ENCODE measurements at places on chromosomes 2 and 18. TPM values are rescaled to one million over a fixed set of nuclear protein-coding genes. Genes with fewer than 3 reads are reported as not detected.

DNA sequence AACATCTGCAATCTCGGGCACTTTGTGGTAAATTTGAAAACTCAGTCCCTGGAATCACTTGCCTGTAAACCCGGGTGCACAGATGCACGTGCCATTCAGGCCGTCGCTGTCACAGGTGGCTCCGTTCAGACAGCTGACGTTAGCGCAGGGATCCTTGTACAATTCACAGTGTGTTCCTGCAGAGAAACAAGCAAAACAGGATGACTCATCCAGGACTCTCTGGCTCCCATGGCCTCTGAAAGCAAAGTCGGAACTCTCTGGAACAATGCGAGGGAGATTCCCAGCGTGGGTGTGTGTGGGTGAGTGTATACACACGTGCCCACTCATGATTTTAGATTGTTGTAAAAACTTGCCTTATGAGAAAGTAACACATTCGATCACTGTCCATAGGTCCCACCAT lies 136.1 kb upstream of the PID1 start:
- DNase-seq = peak; percentile 90

- DNase-seq = no peak
Measured at GRCh38 chr2:70888366-70888922, 47.3 kb upstream of the ATP6V1B1 start.

DNA sequence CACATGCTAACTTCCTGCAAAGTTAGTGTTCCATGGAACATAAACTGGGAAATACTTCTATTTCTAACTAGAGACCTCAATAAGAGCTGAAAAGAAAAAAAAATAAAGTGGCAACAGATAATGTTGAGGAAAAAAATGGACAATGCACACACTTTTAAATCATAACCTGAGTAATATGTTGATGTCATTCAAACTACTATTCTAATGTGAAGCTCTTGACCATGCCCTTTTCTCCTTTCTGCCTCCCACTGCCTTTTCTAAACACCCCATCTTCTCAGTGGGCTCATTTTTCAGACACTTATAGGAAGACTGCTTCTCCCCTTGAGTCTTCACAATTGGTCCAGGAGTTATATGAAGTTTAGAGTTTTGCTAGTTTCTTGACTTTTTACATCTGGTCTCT lies 280.9 kb upstream of the NT5C1B start:
- DNase-seq = no peak

- peak; percentile 31 for DNase-seq
Measured at GRCh38 chr2:234191819-234192407, 141.4 kb downstream of the SPP2 start.

GRCh38 chr2:232339121-232340081 lies 39.1 kb upstream of the ALPP start:
- DNase-seq = no peak

DNA sequence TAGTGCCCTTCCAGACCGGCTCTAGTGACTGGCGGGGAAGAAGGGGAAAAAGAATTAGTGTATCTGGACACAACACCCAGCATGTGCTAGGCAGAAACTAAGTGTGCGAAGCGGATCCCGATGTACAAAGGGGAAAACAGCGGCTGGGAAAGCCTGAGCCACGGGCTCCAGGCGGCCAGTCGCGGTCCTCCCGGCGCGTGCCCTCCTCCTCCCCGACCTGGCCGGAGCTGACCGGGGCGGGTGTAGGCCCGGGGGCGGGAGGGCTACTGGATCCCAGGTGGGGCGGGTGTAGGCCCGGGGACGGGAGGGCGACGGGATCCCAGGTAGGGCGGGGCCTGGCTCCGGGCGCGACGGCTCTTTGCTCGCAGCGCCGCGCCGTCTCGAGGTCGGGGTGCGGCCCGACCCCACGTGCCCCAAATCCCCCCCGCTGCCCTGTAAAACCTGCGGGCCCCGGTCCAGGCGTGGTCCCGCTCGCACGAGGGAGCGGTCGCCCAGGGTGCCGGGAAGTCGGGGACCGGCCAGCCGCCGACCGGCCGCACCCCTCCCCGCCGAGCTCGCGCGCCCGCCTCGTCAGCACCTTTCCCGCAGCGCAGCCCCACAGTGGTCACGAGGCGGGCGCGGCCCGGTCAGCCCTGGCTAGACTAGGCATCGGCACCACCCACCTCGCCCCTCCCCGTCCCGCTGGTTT lies 48.8 kb downstream of the C2orf42 start:
- DNase-seq = peak; percentile 84

GRCh38 chr18:77015771-77016710 lies 116.5 kb downstream of the MBP start:
- DNase-seq = no peak

GRCh38 chr2:199602271-199602895 lies 144.6 kb upstream of the SATB2 start:
- peak; percentile 6 for DNase-seq

GRCh38 chr2:129882476-129882875 lies 97.0 kb upstream of the RAB6C start:
- DNase-seq = no peak

GRCh38 chr2:202034249-202035088 lies 814 bp downstream of the FZD7 start:
- peak; percentile 52 for DNase-seq

DNA sequence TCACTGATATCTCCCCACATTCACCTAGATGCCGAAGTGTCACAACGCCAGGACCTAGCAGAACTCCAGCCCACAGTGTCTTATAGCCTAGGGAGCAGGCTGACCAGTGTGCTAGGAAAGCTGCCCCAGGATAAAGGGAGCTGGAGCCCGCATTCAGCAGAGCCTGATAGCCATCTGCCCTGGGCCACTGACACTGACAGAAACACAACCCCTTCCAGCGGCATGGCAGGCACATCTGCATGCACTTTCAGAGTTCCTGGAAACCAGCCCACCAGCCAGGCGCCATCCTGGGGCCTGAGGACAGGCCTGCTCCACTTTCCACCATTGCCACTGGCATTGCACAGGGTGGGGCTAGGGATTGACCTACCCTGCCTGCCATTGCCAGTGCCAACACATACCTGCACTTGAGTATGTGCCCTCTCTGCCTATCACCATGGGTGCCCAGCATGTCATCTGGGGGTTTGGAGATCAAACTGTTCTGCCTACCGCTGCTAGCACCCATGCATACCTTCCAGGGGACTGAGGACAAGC lies 290.1 kb upstream of the KLHL14 start:
- no peak for DNase-seq

- no peak for DNase-seq
Measured at GRCh38 chr2:128736046-128736688, 417.5 kb upstream of the HS6ST1 start.

DNA sequence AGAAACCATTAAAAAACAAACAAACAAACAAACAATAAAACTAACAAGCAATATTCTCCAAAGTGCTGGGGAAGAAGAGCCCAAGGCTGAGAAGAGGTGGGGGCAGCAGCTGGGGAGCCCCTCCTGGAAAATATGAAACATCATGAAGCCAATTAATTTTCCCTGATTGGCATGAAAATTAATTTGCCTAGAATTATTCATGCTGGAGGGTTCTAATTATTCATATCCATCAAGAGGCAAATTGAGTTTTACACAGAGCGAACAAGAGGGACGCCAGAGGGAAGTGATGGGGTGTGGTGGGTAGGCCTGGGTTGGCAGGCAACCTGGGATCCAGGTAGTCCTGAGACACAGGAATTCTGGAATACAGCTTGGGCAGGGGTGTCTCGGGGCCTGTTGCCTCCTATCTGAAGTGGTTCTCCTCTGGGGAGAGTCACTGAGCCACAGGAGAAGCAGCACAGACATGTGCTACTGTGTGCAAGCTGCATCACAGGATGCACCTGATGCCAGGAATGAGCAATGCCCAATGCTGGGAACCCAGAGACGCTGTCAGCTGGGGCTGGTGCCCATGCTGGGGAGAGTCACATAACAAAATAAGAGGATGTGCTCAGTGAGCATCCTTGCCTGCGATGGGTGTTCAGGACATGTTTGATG lies 100.5 kb downstream of the TEX51 start:
- no peak for DNase-seq

DNA sequence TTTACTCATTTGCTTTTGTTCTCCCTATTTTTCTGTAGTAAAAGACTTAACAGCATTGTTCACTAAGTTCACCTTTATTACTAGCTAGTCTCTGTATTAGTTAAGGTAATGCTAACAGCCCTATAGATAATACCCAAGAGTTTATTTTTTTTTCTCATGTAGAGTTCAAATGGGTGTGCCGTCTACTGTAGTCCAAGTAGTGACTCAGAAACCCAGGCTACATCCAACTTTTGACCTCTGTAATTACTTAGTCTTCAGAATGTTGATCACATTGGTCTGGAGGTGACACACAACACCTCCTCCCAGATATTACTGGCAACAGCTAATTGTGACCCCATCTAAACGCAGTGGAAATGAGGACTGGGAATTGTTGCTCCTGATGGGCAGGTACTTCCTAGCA lies 7.7 kb downstream of the COQ10B start:
- DNase-seq = no peak

GRCh38 chr2:99377879-99378278 lies 40.7 kb downstream of the EIF5B start:
- no peak for DNase-seq

GRCh38 chr2:196442211-196442610 lies 197.3 kb upstream of the CCDC150 start:
- DNase-seq = no peak

DNA sequence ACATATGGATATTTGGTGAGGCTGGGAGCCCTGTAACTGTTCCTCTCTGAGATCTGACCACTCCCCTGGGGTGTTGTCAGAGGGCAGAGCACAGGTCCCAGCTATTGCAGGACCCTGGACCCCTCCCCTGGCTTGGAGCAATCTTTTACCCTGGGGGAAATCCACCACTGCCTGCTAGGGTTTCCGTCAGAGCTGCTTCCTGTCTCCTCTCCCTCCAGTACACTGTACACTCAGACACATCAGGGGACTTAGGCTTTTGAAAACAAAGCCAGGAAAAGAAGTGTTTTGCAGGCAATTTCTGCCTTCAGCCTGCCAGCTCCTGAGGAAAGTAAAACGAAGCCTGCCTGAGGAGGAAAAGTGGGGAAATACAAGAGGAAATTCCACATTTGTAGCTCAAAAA lies 13.2 kb upstream of the CEP68 start:
- no peak for DNase-seq

DNA sequence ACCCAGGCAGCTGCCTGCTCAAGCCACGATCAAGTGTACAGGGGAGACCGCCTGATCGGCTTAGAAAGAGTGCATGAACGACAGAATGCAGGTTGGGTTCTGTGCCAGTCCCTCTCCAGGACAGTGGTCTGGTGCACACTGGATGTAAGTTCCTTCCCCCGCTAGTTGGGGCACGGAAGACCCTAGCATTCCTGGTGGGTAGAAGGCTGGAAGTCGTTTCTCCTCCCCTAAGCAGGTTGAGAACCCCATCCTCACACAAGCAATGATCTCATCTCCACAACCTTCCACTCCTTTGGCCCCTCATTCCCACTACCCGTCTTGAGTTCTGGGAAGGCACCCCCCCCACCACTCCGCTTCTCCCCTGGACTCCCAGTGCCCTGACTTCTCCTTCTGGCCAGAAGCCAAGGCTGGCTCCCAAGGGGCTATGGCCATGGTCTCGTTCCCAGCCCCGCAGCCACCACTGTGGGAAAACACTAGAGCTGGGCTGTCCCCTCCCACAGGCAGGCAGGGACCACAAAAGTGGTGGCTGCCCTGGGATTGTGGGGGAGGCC lies 1.4 kb upstream of the ANKRD39 start:
- no peak for DNase-seq

DNA sequence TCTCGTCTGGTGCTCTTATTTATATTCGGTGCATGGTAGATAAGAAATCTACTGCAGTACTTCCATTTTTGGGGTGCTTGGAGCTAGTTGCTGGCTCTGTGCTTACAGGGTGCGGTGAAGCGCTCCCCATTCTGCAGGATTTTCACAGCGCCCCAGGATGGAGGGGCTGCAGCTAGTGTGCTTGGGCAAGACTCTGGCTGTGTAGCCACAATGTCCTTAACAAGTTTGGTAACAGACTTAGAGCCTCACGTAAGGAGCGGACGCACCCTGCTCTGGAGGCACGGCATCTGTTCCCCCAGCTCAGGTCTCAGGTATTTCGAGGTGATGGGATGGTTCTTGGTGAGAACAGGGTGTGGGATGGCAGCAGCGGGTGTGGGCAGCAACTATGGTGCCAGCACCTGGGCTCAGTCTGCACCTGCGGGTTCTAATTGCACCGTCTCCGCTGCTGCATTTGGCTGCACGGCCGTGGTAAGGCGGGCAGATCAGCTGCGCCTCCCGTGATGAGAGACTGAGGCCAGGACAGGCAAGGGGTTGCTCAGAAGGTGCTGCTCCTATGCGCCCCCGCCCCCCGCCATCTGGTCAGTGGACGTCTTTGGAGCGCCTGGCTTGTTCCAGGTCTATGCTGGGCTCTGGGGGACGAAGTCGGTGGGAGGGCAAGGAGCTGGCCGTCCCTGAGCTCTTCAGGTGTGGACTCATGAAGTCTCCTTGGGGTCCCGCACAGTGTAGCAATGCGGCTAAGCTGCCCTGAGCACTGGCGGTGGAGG lies 20.1 kb upstream of the ALLC start:
- no peak for DNase-seq

DNA sequence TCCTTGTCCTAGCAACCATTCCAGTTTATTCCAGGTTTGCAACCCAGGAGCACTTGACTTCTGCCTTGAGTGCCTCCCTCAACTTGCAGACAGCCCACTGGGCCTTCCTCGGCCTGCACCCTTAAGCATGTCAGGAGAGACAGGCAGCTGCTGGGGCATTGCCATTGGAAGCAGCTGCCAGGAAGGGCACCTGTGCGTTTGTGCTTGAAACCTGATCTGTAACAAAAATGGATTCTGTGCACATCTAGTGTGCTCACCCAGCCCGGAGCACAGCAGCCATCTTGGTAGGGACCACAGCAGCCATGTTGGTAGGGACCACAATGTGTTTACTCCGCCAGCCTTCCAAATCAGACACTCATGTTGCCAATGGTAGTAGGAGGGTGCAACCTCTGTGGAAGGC lies 44.3 kb upstream of the GLI2 start:
- no peak for DNase-seq

- no peak for DNase-seq
Measured at GRCh38 chr2:234715671-234716250, 218.9 kb upstream of the ARL4C start.

GRCh38 chr2:50963734-50964133 lies 68.2 kb downstream of the NRXN1 start:
- DNase-seq = no peak

- no peak for DNase-seq
Measured at GRCh38 chr2:198113316-198113715, 308.9 kb downstream of the PLCL1 start.

Gene APOB
- polyA plus RNA-seq = not detected

Gene PLCD4
- polyA plus RNA-seq = 1.7 TPM

Gene NEB
- 0.31 TPM for polyA plus RNA-seq

Gene CENPA
- polyA plus RNA-seq = 43.7 TPM

Gene TGFBRAP1
- polyA plus RNA-seq = 13.7 TPM

Gene SERPINB4
- polyA plus RNA-seq = not detected

Gene SGO2
- 14.4 TPM for polyA plus RNA-seq

Gene GALNT5
- 3.2 TPM for polyA plus RNA-seq

Gene ZC3H6
- polyA plus RNA-seq = 0.59 TPM

Gene KCNJ3
- polyA plus RNA-seq = not detected
